ENCODE measurements at places on chromosomes 11 and 22. TPM values are rescaled to one million over a fixed set of nuclear protein-coding genes. Genes with fewer than 3 reads are reported as not detected.

Gene DDIAS
- total RNA-seq: 1.6 TPM

Gene KCNJ4
- total RNA-seq: not detected

Gene SMC1B
- total RNA-seq: not detected

Gene NOL12
- 19.4 TPM for total RNA-seq

Gene TMEM191B
- total RNA-seq: 0.43 TPM

Gene CCDC116
- total RNA-seq: under 0.01 TPM

Gene PNPLA3
- 0.33 TPM for total RNA-seq

Gene MSANTD2
- total RNA-seq: 6.0 TPM

Gene RFPL2
- total RNA-seq: 0.09 TPM

Gene NPAS4
- not detected for total RNA-seq

Gene XKR3
- not detected for total RNA-seq

Gene KDM4D
- total RNA-seq: 0.17 TPM

Gene CAPN5
- 2.0 TPM for total RNA-seq

Gene SEPTIN3
- 0.09 TPM for total RNA-seq

Gene TRIM44
- 18.3 TPM for total RNA-seq

Gene TNNT3
- total RNA-seq: not detected

Gene E2F8
- 0.33 TPM for total RNA-seq

Gene SCARF2
- 5.7 TPM for total RNA-seq

Gene CYP2D6
- 0.17 TPM for total RNA-seq

Gene ZNF202
- total RNA-seq: 4.0 TPM

Gene DUSP8
- total RNA-seq: 0.54 TPM

Gene GRM5
- 0.11 TPM for total RNA-seq

Gene POU2AF3
- total RNA-seq: not detected

Gene LDHAL6A
- total RNA-seq: not detected

Gene NXPE1
- not detected for total RNA-seq

Gene PTGDR2
- total RNA-seq: under 0.01 TPM

Gene NAA40
- 10.5 TPM for total RNA-seq

Gene OR51B2
- not detected for total RNA-seq

Gene CAVIN3
- total RNA-seq: 95.1 TPM

Gene TEX54
- total RNA-seq: not detected

Gene MAPK11
- total RNA-seq: 19.6 TPM

Gene TBX1
- total RNA-seq: 38.6 TPM

Gene BIK
- 1.6 TPM for total RNA-seq

Gene BAIAP2L2
- 0.33 TPM for total RNA-seq

Gene ACTN3
- total RNA-seq: not detected

Gene OR5P2
- total RNA-seq: not detected

Gene SCGB2A2
- not detected for total RNA-seq

Gene ANKRD49
- total RNA-seq: 10.5 TPM

Gene SLC1A2
- not detected for total RNA-seq

Gene ELFN2
- total RNA-seq: under 0.01 TPM

Data from dermis lymphatic vessel endothelial cell (primary cell).